Stimulated activated CD4-positive, alpha-beta T cell treated with anti-CD3 and anti-CD28 coated beads, Interleukin-4, amount 100 ng/mL, for 1 hour (primary cell): ENCODE measurements at places on chromosomes 5 and 9.

DNA sequence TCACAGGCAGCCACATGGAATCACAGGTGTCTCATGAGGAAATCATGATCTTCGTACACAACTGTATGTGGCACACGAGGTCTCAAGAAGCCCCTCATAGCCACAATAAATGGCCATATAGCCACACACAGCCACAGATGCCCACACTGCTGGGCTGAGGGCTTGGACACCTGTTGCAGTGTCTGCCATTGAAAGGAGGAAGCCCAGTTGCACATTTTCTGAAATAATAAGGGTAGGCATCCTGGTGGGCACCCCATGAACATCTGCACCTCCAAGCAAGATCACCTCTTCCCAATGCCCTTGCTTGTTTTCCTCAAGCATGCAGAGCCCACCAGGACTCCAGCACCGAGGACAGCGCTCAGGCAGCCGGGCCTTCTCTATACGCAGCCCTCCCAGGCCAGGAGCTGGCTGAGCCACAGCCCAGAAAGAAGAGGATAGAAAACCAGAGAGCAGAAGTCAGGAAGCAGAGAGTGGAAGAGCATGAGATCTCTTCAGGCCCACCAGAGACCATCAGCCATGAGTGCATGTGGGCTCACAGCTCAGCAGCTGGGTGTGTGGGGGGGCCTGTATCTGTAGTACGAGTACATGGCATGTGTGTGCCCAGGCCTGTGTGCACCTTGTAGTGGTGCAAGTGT is 1.0 kb upstream of the ACSL6 start:
- peak; percentile 23 for DNase-seq

- DNase-seq, result no peak
These were observed 37.8 kb upstream of the ANKRD31 start for GRCh38 chr5:75274486-75274885.

DNA sequence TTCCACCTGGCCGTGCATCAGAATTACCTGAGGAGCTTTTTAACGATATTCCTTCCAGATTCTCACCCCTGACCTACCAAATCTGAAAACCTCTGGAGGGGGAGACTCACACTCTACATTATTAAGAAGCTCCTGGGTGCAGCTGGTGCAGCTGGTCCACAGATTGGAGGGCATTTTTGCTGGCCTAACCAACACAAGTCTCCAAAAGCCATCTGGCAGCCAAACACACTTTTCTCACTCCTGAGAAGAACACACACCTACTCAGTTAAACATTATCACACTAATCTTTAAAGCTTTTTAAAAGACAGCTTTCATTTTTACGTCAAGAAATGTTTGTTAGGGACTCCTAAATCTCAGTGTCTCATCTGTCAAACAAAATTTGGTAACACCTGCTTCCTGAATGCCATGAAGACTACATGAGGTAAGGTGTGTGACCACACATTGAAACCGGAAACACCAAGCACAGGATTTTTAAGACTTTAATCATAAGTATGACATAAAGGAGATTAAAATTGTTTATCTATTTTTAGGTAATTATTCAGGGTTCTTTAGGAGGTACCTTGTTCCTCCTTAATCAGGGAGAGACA is 14.2 kb upstream of the PTPN3 start:
- DNase-seq, result no peak

DNA sequence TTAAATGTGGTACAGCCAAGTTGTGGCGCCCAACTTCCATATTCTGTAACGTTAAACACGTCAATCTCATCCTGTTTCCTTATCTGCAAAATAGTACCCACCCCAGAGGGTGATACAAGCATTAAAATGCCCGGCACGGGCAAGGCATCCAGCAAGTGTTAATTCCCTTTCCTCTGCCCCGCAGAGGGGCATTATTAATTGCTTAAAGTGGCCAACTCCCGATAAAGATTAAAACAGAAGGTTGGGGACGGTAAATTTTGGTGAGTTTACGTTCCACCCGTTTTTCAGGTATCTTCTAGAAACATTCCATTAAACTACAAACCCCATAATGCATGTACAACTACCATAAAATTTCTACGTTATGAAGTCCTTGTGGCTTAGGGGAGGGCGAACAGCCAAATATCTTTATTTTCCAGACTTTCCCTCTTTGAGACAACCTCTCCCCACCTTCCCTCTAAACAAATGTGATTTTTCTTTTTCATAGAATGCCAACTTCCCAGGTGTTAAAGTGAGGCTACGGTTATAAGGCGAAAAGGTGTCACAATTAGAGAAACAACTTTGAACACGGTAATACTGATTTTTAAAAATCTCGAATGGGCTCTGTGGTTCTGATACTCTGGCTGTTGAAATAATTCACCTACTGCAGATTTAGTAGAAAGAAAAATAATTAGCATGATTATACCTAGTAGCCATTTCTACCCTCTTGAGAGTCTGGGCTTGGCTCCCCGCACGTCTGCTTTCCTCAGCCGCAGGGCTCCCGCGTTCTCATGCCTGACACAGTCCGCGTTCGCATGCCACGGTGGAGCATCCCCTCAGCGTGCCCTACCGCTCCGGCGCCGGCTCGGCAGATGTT is 1.2 kb upstream of the GPBP1 start:
- no peak for DNase-seq

DNA sequence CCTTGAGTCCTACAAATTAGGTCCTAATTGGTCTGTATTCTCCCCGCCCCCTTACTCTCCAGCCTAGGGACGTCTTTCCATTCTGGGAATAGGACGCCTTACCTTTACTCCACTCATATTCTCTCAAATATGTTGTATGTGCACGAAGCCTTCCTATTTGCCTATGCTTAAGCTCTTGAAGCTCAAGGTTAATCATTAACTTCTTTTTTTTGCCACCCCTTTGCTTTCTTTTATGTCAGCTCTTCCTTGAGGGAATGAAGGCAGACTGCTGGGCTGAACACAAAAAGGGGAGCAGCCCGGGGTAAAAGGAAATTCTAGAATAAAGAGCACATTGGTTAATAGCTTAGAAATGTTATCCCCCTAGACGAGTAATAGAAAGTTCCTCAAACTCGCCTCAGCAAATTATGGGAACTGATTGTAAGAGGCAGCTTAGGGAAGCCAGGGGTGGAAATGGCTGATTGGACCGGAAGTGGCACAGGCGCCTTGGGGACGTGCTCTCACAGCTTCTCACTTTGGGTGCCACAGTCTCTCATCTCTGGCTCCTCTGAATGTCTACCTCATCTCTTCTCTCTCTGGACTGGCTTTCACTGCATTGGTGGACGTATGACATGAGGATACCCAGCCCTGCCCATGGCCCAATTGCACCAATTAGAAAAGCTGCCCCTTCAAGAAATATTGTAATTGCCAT is 122.3 kb upstream of the IL12B start:
- DNase-seq, result no peak

GRCh38 chr9:123772374-123772773 is 157.6 kb downstream of the DENND1A start:
- no peak for DNase-seq

DNA sequence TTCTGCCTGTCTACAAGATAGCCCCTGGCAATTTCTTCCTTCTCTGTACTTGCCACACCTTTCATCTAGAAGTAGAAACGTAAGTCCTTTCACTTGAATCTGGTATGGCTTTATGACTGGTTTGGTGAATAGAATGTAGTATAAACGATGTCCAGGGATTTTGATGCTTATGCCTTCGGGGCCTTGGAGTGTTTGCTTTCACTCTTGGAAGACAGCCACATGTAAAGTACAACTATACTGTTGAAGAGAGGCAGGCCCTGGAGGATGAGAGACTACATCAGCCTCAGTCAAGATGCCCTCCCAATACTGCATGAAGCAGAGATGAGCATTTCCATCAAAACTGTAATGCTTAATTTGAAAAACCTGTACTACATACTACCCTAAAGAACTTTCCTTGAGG is 553.8 kb upstream of the C9orf72 start:
- DNase-seq, result no peak

- no peak for DNase-seq
These were observed 92.7 kb downstream of the DAB2IP start for GRCh38 chr9:121744002-121744686.

DNA sequence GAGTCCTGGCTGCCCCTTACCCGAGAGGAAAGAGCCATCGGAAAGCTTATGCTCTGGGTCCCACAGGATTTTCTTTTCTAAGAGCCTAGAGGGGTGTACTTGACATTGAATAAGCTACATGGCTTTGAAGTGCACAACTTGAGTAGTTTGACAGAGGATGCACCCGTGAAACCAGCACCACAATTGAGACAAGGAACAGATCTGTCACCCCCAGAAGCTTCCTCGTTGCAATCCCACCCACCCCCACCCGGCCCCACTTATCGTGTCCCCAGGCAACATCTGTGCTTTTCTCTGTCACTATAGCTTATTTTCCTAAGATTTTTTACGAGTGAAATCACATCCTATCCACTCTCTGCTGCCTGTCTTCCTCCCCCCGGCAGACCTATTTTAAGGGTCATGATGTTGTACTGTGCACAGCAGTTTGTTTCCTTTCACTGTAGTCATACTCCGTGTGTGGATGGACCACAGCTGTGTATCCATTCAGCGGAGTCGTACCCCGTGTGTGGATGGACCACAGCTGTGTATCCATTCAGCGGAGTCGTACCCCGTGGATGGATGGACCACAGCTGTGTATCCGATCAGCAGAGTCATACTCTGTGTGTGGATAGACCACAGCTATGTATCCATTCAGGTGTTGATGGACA is 8.8 kb upstream of the FCN2 start:
- no peak for DNase-seq

GRCh38 chr9:92278110-92278509 is 15.4 kb downstream of the IARS1 start:
- no peak for DNase-seq

GRCh38 chr9:123601828-123602227 is 245.8 kb downstream of the CRB2 start:
- DNase-seq, result no peak

DNA sequence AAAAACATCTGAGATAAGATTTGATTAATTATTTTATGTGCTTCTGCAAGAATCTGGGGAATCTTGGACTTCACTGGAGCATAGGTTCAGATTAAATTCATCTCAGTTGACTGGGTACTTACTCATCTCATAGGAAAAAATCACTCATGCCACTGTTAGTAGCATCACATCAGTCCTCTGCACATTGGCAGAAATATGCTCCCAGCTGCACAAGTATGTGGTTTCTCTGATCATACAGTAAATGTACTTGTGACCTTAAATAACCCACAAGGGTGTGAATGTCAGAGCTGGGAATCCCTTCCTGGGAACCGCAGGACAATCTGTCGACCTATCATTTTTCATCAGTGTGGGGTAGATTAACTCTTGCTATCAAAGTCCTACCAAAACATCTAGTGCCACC is 203.7 kb upstream of the SLC24A2 start:
- no peak for DNase-seq

GRCh38 chr5:180380856-180381255 is 27.7 kb upstream of the GFPT2 start:
- no peak for DNase-seq

DNA sequence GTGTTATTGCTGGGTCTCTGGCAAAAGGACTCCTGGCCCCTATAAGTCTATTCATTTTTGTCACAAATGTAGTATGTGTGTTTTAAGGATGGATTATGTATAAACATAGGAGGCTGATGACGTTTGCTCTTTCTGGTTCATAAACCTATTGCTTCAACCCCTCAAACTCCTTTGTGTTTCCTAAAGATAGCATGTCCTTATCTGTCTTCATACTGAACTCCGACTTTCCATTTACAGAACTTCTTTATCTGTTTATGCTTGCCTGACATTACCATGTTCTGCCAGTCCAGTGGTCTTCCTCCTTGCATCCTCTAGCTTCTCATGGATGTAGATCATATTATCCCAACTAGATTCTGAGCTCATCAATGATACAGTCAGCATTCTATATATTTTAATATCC is 46.1 kb downstream of the ARHGEF28 start:
- DNase-seq, result no peak

DNA sequence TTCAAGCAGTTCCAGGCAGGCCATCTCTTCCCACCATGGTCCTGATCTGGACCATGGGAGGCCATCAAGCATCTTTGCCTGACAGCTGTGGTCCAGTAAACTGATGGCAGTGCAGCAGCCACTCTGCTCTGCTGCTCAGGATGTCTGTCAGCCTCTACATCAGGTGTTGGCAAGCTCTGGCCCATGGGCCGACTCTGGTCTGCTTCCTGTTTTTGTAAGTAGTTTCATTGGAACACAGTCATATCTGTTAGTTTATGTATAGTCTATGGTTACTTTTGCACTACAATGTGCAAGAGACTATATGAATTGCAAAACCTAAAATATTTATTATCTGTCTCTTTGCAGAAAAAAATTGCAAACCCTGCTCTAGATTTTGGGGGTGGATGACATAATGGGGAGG is 225.0 kb downstream of the KCTD16 start:
- DNase-seq, result no peak

DNA sequence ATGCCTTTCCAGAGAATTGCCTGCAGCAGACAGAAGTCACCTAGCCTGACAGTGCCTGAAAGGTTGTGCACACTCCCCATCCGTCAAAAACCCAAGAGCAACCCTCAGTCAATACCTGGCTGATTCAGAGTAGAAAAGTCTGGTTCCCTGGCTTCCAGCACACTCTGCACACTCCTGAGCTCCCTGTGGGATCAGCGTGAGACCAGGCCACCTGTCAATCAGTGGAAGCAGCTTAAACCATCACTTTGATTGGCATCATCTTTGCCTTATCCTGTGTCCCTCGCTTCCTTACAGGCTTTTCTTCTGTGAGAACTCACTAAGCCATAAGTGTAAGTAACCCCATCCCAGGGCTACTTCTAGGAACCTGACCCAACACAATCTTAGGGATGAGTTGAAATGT is 109.8 kb downstream of the ACTL7B start:
- no peak for DNase-seq

DNA sequence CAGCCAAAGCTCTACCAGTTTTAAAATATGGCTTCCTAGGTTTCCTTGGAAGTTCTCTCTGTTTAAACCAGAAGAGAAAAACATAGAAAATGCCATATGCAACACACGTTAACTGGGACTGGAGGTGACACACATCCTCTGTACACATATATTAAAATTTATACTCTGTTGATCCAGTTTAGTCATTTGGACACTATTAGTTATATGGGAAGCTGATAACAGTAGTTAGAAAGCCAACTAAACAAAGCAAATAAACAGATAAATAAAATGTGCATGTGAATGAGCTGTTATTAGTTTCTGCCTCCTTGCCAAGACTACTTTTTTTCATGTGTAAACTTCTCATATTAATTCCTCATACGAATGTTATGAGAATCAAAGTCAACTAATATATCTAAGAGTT is 1249.2 kb upstream of the CDH6 start:
- no peak for DNase-seq

DNA sequence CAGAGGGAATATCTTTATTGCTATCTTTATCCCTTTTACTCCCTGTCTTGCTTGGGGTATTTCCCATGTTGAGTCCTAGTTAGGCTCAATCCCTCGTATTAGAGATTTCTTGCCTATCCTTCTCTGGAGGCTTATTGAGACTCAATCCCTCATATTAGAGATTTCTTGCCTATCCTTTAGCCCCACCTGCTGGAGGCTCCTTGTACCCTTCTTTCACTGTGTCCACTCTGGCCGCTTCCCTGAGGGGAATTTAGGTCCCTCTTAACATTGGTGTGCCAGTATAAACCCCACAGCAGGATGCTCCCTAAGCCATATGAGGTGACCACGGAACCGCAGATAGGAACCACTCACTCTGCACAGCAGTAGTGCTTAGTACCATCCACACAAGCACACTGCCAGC is 110.7 kb upstream of the MAMDC2 start:
- no peak for DNase-seq

GRCh38 chr9:76716085-76716672 is 48.1 kb upstream of the PCA3 start:
- DNase-seq, result no peak

GRCh38 chr9:112198646-112199045 is 23.5 kb upstream of the SUSD1 start:
- DNase-seq, result no peak
